ENCODE measurements at places on chromosomes 6 and 20. TPM values are rescaled to one million over a fixed set of nuclear protein-coding genes. Genes with fewer than 3 reads are reported as not detected.

DNA sequence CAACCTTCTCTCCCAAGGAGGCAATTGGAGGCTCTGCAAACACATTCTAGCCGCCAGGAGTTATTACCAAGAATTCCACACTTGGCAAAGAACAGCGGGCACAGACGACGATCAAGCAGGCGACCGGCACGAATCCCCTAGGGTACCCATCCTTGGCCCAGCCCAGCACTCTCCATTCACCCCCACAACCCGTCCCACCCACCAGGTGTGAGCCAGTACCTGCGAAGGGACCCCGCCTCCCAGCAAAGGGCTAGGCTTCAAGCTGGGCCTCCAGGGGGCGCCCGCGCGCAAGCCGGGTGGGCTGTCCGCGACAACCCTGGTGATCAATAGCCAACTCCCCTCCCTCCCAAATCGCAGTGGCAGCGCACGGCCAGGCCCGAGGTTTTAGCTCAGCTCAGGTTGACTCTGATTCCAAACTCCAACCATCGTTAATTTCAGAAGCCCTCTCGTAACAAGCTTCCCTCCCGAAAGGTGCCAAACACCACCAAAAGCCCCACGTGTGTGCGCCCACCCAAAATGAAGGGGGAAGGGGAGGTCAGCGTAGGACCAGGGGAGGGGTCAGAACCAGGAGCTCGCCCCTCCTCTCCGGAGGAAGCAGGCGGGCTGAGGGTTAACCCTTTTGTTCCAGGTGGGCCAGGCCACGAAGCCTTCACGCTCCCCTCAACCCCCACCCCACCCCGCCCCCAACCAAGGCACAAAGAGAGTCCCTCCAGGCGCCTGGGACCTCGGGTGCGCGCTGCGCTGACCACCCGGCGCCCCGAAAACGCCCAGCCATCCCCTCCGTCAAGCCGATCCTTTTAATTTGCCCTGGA lies 2.1 kb downstream of the SALL4 start:
- DNase-seq = peak; percentile 71

DNA sequence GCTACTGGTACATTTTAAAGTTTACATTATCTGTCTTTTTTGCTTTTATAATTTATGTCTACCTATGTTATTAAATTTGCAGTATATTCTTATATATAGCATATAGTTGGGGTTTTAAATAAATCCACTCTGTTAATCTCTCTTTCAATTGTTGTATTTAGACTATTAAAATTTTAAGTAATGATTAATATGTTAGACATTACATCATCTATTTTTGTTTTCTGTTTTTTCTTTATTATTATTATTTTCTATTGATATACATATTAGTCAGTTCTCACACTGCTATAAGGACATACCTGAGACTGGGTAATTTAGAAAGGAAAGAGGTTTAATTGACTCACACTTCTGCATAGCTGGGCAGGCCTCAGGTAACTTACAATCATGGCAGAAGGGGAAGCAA lies 1338.2 kb upstream of the GJE1 start:
- DNase-seq = no peak

GRCh38 chr20:7361321-7361720 lies 578.9 kb downstream of the HAO1 start:
- DNase-seq = no peak

- peak; percentile 47 for DNase-seq
These were observed 151.2 kb upstream of the TMEM170B start for GRCh38 chr6:11386323-11386722.

GRCh38 chr6:134196568-134197193 lies 121.2 kb downstream of the SGK1 start:
- peak; percentile 54 for DNase-seq

- DNase-seq = no peak
These were observed 40.0 kb downstream of the NUDT3 start for GRCh38 chr6:34352305-34352937.

DNA sequence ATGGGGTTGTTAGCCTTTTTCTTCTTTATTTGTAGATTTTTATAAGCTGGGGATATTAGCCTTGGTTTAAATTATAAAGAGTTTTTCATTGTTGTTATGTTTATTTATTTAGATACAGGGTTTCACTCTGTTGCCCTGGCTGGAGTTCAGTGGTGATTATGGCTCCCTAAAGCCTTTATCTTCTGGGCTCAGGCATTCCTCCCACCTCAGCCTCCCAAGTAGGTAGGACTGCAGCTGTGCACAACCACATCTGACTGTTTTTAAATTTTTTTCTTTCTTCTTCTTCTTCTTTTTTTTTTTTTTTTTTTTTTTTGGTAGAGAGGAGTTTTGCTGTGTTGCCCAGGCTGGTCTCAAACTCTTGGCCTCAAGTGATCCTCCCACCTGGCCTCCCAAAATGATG lies 80.9 kb downstream of the UBE3D start:
- no peak for DNase-seq

The PTCRA gene
- total RNA-seq = not detected

- DNase-seq = no peak
These were observed 1.0 kb downstream of the SGK1 start for GRCh38 chr6:134316733-134317431.

DNA sequence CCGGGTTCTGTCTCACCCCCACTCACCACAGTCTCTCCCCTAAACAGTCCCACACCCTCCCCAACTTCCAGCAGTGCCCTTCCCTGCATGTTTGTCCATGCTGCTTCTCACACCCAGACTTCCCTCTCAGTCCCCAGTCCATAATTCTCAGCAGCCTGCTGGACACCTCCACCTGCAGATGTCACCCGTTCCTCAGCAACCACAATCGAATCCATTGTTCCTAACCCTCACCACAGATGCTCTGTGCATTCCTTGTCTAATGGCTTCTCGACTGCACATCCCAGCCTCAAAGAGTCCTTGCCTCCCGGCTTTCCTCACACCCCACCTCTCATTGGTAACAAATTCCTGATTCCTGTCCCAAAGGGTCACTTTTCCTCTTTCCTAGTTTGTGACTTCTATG lies 55.6 kb downstream of the GOPC start:
- DNase-seq = no peak

DNA sequence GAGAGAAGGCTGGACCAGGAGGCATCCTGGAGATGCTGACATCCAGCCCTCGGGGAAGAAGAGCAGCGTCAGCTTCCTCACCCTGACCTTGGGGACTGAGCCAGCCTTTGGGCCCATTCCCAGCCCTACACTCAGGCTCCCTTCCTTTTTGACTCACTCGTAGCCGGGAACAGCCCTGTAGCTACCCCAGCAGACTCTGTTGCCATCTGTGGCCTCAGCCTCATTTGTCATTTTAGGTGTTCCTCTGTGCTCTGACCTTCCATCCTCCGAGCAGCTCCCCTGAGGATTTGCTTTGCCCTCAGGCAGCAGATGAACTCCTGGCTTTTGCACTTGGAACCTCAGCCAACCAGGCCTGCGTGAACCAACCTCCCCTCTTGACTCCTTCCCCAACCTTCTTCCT lies 67.5 kb downstream of the ELOVL2 start:
- no peak for DNase-seq

DNA sequence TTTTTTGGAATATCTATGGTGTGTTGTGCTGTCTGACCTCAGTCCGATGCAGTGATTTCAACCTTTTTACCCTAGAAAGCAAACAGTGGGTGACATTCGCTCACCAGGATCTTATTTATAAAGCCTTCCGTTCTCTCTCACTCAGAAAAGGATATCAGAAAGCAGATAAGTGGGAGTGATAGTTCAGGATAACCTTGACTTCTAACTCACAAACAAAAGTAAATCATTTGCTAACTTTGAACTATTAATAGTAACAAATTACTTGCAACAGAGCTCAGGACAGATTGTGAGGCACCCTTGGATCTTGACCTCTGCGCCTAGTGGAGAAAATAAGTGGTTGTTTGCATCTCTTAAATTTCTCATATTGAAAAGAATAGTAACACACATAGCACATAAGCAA lies 637.1 kb upstream of the CITED2 start:
- no peak for DNase-seq

GRCh38 chr6:109511832-109512231 lies 28.8 kb upstream of the ZBTB24 start:
- DNase-seq = no peak

DNA sequence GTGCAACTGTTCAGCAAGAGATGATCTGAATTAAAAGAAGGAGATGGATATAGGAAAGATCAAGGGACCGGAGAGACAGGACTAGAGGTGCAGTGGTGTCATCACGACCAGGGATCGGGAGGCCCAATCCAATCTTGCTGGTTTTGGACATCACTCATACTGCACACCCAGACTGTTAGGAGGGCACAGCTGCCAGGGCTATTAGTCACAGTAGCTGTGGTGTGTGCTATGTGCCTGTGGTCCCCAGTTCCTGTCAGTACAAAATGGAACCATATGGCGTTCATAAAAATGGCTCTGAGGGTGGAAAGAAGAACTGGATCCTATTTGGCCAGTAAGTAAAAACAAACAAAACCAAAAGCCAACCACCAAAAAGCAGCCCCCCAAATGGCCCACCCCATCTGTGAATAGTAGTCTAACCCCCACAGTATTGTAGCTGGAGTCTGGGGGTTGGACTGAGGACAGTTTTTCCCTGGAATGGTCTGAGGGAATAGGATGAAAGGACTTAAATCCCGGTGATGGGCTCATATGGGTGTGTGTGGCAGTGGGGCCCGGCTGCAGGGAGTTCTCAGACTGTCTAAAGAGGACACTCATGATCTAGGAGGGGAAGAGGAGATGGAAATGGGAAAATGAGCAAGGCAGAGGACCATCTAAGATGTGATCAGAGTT lies 9.3 kb upstream of the NNAT start:
- DNase-seq = no peak

- DNase-seq = no peak
These were observed 17.4 kb upstream of the FAXC start for GRCh38 chr6:99366852-99367251.

- DNase-seq = no peak
These were observed 12.5 kb downstream of the MYH7B start for GRCh38 chr20:34968042-34968775.

GRCh38 chr6:125287718-125288117 lies 14.0 kb downstream of the HDDC2 start:
- no peak for DNase-seq

The CTCFL gene
- total RNA-seq = not detected

DNA sequence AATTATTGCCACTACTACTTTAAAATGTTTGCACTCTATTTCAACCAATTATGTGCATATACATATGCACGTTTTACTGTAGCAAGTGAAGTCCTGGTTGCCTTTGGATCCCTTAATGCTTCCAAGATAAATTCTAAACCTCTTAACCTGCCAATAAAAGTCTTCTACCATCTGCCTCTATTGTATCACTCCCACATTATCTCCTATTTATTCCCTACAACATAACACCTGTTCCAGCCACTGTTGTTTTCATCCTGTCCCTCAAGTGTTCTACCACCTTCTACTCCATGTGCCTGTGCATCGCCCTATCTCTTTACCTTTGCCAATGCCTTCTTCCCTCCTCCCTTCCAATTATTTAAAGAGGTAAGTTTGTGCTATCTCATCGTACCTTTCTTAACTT lies 499.0 kb upstream of the RNF217 start:
- DNase-seq = no peak

The AFDN gene
- 94.6 TPM for total RNA-seq

DNA sequence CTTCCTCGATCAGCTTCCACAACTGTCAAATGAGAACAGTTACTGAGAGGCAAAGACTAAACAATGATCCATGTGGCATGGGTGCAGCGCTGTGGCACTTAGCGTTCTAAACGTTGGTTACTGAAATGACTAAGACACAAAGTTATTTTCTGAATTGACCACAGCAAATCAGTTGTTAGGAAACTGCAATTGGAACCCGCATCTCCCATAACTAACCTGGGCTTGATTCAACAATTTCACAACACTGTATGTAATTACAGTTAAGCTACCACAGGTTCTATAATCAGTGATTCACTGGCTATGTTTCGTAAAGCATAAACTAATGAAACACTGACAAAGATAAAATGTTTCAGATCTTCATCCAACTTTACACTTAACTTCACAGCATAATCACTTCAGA lies 12.5 kb downstream of the WDR27 start:
- no peak for DNase-seq

DNA sequence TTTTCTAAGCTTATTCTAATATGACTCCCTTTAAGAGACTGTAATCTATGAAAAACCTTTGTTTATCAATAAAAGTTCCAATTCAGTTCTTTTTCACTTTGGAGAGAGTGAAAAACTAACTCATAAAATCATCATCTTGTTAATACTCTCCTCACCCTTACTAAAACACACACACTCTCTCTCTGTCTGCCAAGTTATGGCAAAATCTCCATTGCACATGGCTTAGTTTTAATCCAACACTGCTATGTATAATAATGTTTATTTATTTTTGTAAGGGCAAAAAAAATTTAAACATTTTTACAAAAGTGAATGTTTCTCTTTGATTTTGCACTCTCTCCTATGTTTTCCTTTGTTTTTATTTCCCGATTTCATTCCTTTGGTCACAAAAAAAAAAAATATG lies 253.2 kb downstream of the BMP7 start:
- no peak for DNase-seq

DNA sequence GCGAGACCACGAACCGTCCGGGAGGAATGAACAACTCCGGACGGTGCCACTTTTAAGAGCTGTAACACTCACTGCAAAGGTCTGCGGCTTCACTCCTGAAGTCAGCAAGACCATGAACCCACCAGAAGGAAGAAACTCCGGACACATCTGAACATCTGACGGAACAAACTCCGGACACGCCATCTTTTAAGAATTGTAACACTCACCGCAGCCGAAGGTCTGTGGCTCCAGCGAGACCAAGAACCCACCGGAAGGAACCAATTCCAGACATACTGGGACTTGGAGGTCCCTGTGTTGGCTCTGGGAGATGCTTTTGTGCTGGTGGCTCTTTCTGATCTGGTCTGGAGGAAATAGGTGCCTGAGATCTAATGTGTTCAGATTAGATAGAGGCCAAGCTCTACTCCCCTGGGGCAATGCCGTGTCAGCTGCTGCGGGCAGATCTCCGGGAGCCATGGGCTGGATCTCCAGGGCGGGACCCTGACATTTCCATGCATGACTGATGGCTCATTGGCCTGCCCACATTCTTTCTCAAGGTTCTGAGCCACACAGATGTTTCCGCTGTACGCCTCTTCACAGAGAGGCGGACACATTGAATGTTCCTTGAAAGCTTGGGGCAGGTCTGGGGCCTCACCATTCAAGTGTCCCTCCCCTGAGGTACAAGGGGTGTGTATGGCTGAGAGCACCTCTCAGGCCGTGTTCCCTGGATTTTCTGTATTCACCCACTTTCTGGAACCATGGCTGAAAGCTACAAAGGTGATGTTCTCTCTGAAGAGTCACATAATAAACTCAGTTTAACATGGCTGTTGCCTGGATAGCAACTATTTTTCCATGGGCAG lies 29.3 kb downstream of the GMPR start:
- DNase-seq = no peak

The PSORS1C1 gene
- total RNA-seq = 0.26 TPM

GRCh38 chr20:49863666-49864065 lies 51.0 kb downstream of the SLC9A8 start:
- DNase-seq = no peak

The TGM3 gene
- total RNA-seq = not detected

The OLIG3 gene
- 0.18 TPM for total RNA-seq

- no peak for DNase-seq
These were observed 256.5 kb upstream of the RREB1 start for GRCh38 chr6:6851059-6851948.
